Chondrocyte (in vitro differentiated cells): ENCODE measurements at places on chromosomes 7 and 10. TPM values are rescaled to one million over a fixed set of nuclear protein-coding genes. Genes with fewer than 3 reads are reported as not detected.

DNA sequence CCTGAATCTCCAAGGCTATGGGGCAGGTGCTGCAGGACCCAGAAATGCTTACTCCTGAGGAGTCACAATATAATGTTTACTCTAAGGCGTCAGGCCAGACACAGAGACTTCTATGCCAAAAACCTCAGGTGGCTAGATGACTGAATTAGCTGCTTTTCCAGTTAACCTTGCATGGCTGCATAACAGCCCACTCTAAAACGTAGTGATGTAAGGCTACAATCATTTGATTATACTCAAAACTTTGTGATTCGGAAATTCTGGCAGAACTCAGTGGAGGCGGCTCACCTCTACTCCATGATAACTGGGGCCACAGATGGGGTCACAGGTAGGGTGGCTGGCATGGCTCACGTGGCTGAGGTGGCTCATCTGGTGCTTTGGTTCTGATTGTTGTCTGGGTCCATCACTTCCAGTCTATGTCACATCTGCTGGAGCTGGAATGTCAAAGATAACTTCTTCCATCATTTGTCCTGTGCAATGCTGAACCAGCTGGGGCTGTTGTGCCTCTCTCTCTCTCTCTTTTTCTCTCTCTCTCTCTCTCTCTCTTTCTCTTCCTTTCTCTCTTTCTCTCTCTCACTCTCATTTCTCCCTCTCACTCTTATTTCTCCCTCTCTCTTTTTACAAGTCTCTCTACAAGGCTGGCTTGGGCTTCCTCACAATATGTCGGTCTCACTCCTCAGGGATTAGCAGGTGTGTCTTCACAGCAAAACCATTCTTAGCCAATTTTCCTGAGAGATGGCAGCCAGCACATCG is 11.8 kb downstream of the TMEM72 start:
- no peaks in the 10 kb centered on the region for H3K4me1 ChIP-seq
- H3K27me3 ChIP-seq = peaks cover 6% of the 10 kb centered on the region
- no peak overlapping the region for H3K4me3 ChIP-seq
- no peak overlapping the region for H3K27ac ChIP-seq
- H3K36me3 ChIP-seq = peaks cover 2% of the 10 kb centered on the region
- no peak for DNase-seq

DNA sequence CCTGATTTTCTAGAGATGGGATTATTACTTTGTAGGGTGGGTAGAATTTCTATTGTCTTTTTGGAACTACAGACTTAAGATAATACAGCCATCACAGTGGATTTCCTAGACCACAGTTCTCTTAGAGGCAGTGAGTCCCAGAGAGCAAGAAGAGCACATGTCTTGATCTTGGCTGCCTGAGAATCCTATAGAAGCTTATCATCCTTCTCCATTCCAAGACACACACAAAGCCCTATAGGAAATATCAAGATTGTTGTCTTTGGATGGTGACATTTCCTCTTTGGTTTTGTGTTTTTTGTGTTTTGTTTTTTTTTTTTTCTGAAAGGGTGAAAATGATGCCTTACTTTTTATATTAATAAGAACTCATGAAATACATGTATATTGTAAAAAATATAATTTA is 143.1 kb downstream of the AHR start:
- H3K27ac ChIP-seq = peak overlapping the region; percentile 49
- H3K27me3 ChIP-seq = no peaks in the 10 kb centered on the region
- DNase-seq = no peak
- H3K4me1 ChIP-seq = peaks cover 38% of the 10 kb centered on the region
- no peak overlapping the region for H3K4me3 ChIP-seq
- peaks cover 2% of the 10 kb centered on the region for H3K36me3 ChIP-seq

The C10orf67 gene
- not detected in 3 replicates for total RNA-seq

GRCh38 chr7:157972914-157973313 is 614.7 kb downstream of the PTPRN2 start:
- DNase-seq = no peak
- no peaks in the 10 kb centered on the region for H3K27me3 ChIP-seq
- no peak overlapping the region for H3K4me3 ChIP-seq
- H3K36me3 ChIP-seq = no peaks in the 10 kb centered on the region
- H3K4me1 ChIP-seq = no peaks in the 10 kb centered on the region

The MACC1 gene
- not detected in 3 replicates for total RNA-seq
